Osteocyte (in vitro differentiated cells): ENCODE measurements at places on chromosomes 7 and 10. TPM values are rescaled to one million over a fixed set of nuclear protein-coding genes. Genes with fewer than 3 reads are reported as not detected.

DNA sequence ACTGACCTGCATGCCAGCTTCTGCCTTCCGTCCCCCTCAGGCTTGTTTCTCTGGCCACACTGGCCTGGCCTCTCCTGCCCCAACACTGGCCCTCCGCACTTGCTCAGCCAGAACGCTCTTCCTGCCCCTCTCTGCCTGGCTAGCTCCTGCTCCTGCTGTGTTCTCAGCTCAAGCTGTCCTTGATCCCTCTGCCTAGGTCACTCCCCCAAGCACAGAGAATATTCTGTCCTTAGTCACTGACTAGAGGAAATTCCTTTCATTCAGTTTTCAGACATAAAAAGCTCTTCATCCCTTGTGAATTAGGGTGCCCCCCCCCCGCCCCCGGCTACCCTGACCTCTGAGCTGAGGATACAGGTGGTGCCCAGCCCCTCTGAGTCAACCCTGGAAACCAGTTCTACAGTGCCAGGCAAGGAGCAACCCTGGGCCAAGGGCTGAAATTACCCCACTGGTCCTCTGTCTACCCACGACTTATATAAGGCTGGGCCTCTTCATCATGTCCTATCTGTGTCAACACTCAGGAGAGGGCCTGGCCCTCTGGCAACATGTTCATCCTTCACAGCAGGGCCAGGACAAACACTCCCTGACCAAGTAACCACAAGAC lies 6.6 kb upstream of the SGPL1 start:
- H3K4me1 ChIP-seq: peaks cover 8% of the 10 kb centered on the region
- no peaks in the 10 kb centered on the region for H3K36me3 ChIP-seq
- no peaks in the 10 kb centered on the region for H3K27me3 ChIP-seq
- H3K4me3 ChIP-seq: no peak overlapping the region
- H3K27ac ChIP-seq: no peak overlapping the region

Gene RBP3
- total RNA-seq: not detected in 2 replicates

DNA sequence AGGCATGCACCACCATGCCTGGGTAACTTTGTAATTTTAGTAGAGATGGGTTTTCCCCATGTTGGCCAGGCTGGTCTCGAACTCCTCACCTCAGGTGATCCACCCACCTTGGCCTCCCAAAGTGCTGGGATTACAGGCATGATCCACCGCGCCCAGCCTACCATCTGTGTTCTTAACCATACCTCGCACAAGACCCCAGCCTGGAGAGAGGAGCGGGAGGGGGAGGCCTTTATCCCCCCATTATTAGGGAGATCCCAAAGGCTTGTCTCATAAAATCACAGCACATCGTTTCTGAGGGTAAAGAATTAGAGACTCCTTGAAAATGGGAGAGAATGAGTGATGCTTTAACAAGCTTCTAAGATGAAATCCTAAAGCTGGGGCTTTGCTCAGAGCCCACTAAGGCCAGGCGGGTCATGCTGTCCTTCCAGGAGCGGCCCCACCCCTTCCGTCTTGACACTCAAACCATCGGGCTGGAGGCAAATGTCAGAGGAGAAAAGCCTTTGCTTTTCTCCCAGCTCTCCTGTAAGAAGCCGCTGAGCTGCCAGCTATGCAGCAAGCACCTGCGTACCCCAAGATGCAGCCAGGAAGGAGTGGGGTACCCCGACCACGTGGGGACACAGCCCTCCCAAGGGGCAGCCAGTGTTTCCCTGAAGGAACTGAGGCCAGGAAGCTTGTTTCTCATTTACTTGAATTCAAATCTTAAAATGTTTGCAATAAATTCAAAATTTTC lies 339.7 kb downstream of the PTPRN2 start:
- no peaks in the 10 kb centered on the region for H3K4me1 ChIP-seq
- no peaks in the 10 kb centered on the region for H3K36me3 ChIP-seq
- no peak overlapping the region for H3K4me3 ChIP-seq
- H3K27me3 ChIP-seq: no peaks in the 10 kb centered on the region
- H3K27ac ChIP-seq: no peak overlapping the region

GRCh38 chr7:100865938-100866728 lies 1.1 kb upstream of the TRIP6 start:
- no peak for DNase-seq
- no peaks in the 10 kb centered on the region for H3K27me3 ChIP-seq
- H3K27ac ChIP-seq: peak overlapping the region; percentile 96
- peak overlapping the region; percentile 96 for H3K4me3 ChIP-seq

DNA sequence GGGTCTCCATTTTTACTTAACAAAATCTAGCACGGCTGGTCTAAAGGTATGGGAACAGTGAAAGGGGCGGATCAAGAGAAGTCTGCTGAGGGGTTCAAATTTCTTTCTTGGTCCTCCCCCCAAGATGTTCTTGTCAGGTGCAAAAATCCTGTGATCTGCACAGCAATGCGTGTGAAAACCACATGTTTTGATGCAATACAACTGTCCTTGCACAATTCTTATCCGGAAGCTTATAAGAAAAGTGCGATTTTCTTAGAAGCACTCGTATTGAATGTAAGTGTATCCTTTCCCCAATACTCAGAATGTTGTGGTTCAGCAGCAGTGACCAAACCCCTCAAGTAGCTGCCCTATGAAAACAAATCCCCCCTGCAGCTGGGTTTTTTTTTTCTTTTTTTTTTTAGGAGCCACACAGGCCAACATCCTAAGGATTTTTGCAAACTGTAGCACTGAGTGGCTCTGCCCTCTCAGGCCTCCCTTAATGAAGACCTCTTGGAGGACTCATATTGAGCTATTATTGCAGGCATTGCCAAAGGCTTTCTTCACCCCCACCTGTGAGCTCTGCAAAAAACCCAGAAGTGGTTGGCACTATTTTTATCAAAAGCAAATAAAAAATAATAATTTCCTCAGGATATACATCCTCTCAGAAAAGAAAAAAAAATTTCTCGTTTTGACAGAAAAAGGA lies 151.9 kb upstream of the ITGB1 start:
- no peak for DNase-seq
- no peak overlapping the region for H3K4me3 ChIP-seq
- peaks cover 44% of the 10 kb centered on the region for H3K4me1 ChIP-seq
- no peak overlapping the region for H3K27ac ChIP-seq

DNA sequence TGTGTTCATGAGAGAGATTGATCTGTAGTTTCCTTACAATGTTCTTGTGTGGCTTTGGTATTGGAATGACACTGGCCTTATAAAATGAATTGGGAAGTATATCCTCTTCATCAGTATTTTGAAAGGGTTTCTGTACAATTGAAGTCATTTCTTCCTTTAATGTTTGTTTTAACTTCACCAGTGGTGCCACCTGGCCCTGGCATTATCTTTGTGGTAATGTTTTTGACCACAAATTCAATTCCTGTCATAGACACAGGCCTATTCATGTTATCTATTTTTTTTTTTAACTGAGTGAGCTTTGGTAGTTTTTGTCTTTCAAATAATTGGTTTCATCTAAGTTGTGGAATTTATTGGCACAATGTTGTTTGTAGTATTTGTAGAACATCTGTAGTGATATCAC lies 127.7 kb downstream of the CDK14 start:
- H3K36me3 ChIP-seq: peaks cover 9% of the 10 kb centered on the region
- DNase-seq: no peak
- peaks cover 91% of the 10 kb centered on the region for H3K4me1 ChIP-seq
- H3K27ac ChIP-seq: no peak overlapping the region
- H3K4me3 ChIP-seq: no peak overlapping the region

Gene LRRD1
- 0.39 TPM in 1 of 2 replicates, not detected in the other for total RNA-seq

DNA sequence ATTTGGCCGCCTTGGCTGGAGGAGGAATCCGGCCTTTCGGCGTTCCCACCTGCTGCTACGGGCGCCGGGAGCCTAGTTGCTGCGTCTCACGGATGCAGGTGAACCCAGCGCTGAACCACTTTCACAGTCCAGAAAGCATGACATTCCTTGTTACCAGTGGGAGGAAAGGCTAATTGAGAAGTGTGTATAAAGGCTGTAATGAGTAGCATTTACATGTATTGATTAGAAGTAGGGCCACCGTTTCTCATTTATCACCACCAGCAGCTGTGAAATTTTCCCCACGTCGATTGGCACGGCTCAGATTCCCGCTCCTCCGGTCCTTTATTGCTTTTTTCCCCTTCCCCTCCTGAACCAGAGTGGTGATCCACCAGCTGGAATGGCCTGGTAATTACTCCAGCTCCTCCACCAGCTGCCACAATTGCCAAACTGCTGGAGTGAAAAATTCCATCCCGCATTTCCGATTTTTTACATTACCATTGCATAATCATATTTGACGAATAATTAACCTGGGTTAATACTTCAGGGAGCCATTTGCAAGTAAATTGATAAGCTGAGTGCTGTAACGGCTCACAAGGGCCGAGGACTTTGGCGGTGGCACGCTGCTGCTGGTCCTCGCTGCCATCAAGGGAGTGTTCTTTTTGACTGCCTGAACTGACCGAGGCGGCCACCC lies 153.3 kb downstream of the POU6F2 start:
- no peak for DNase-seq
- no peaks in the 10 kb centered on the region for H3K4me1 ChIP-seq

GRCh38 chr10:97229322-97230015 lies 43.7 kb upstream of the SLIT1 start:
- H3K27me3 ChIP-seq: no peaks in the 10 kb centered on the region
- no peak overlapping the region for H3K4me3 ChIP-seq
- H3K36me3 ChIP-seq: peaks cover 5% of the 10 kb centered on the region

GRCh38 chr7:114109304-114109703 lies 190.5 kb upstream of the PPP1R3A start:
- DNase-seq: no peak
- no peak overlapping the region for H3K4me3 ChIP-seq
- H3K27me3 ChIP-seq: no peaks in the 10 kb centered on the region
- H3K36me3 ChIP-seq: peaks cover 6% of the 10 kb centered on the region
- peaks cover 45% of the 10 kb centered on the region for H3K4me1 ChIP-seq

Gene FKBP6
- total RNA-seq: not detected in 2 replicates

- no peak overlapping the region for H3K27ac ChIP-seq
- peaks cover 3% of the 10 kb centered on the region for H3K4me1 ChIP-seq
- H3K4me3 ChIP-seq: no peak overlapping the region
- no peak for DNase-seq
- H3K27me3 ChIP-seq: peaks cover 33% of the 10 kb centered on the region
Observed at GRCh38 chr7:3156508-3156907, 112.8 kb upstream of the CARD11 start.

- no peaks in the 10 kb centered on the region for H3K36me3 ChIP-seq
- no peak overlapping the region for H3K4me3 ChIP-seq
- H3K27me3 ChIP-seq: no peaks in the 10 kb centered on the region
Observed at GRCh38 chr10:67433276-67433675, 262.7 kb downstream of the CTNNA3 start.

Gene ATOH7
- not detected in 2 replicates for total RNA-seq

- no peak overlapping the region for H3K4me3 ChIP-seq
- no peak for DNase-seq
- H3K4me1 ChIP-seq: peaks cover 1% of the 10 kb centered on the region
- peaks cover 19% of the 10 kb centered on the region for H3K36me3 ChIP-seq
- no peaks in the 10 kb centered on the region for H3K27me3 ChIP-seq
Observed at GRCh38 chr7:112892263-112892662, 102.1 kb upstream of the TMEM168 start.

GRCh38 chr7:18530224-18531179 lies 35.0 kb downstream of the HDAC9 start:
- no peak overlapping the region for H3K27ac ChIP-seq
- no peak overlapping the region for H3K4me3 ChIP-seq
- no peaks in the 10 kb centered on the region for H3K36me3 ChIP-seq
- no peaks in the 10 kb centered on the region for H3K27me3 ChIP-seq
- peaks cover 7% of the 10 kb centered on the region for H3K4me1 ChIP-seq
- DNase-seq: no peak

Gene ZNF365
- total RNA-seq: 0.44 and 1.0 TPM in 2 replicates

- peaks cover 23% of the 10 kb centered on the region for H3K27me3 ChIP-seq
- no peak overlapping the region for H3K27ac ChIP-seq
- H3K4me3 ChIP-seq: no peak overlapping the region
- peak; percentile 56 for DNase-seq
Observed at GRCh38 chr10:44316187-44316921, 68.5 kb downstream of the CXCL12 start.

DNA sequence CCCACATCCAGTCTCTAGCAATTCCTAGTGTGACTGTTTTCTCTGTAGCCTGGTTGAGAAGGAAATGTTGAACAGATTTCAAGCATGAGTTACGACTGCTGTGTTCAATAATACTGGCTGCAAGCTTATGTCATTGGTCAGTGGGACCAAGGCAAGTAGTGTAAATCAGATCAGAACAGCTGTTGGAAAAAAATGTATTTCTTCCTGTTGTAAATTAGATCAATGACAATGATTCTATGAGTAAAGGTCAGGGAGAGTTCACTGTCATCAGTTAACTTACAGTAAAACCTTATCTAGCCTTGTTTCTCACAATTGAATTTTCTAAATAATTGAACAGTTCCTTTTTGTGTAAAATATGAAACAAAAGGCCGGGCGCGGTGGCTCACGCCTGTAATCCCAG lies 6.7 kb downstream of the OTUD1 start:
- no peak overlapping the region for H3K4me3 ChIP-seq
- no peak for DNase-seq
- no peaks in the 10 kb centered on the region for H3K27me3 ChIP-seq
- H3K27ac ChIP-seq: no peak overlapping the region
- peaks cover 15% of the 10 kb centered on the region for H3K36me3 ChIP-seq

Gene FZD8
- total RNA-seq: 28.0 and 28.7 TPM in 2 replicates

Gene KAZALD1
- total RNA-seq: 43.0 and 49.0 TPM in 2 replicates

Gene INSIG1
- total RNA-seq: 16.0 and 21.8 TPM in 2 replicates

Gene PON1
- not detected in 2 replicates for total RNA-seq

DNA sequence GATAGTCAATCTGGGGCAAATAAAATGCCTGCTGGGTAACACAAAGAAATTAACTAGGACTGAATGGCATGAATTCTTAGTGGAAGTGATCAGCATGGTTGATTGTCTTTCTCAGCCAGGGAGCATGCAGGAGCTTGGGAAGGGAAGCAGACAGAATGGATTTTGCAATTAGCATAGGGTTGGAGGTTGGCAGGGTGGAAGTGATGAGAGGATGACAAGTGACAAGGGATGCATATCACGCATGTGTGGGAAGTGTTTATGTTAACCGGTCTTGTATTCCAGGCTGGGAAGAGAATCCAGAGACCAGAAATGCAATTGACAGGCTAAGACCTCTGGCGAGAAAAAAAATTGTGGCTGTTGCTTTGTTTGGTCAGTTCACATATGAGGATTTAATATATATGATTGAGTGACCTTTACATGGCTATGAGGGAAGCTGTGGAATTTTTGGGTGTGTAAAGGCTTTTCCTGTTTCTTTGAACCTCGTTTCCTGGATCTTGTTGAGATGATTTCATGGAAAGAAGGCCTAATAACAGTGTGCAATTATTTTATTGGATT lies 8.3 kb downstream of the MDFIC start:
- peaks cover 23% of the 10 kb centered on the region for H3K4me1 ChIP-seq
- DNase-seq: no peak
- peaks cover 9% of the 10 kb centered on the region for H3K36me3 ChIP-seq
- no peak overlapping the region for H3K4me3 ChIP-seq
- H3K27me3 ChIP-seq: no peaks in the 10 kb centered on the region

GRCh38 chr7:86953653-86954336 lies 105.7 kb downstream of the ELAPOR2 start:
- no peaks in the 10 kb centered on the region for H3K27me3 ChIP-seq
- H3K36me3 ChIP-seq: no peaks in the 10 kb centered on the region
- H3K27ac ChIP-seq: no peak overlapping the region
- H3K4me3 ChIP-seq: no peak overlapping the region
- peaks cover 12% of the 10 kb centered on the region for H3K4me1 ChIP-seq

- no peaks in the 10 kb centered on the region for H3K27me3 ChIP-seq
- peaks cover 40% of the 10 kb centered on the region for H3K4me1 ChIP-seq
- H3K27ac ChIP-seq: peak overlapping the region; percentile 34
- H3K36me3 ChIP-seq: peaks cover 3% of the 10 kb centered on the region
Observed at GRCh38 chr10:122189185-122189584, 81.9 kb upstream of the BTBD16 start.

- DNase-seq: peak; percentile 66
- H3K4me3 ChIP-seq: no peak overlapping the region
- H3K27me3 ChIP-seq: peaks cover 81% of the 10 kb centered on the region
- H3K27ac ChIP-seq: no peak overlapping the region
- H3K36me3 ChIP-seq: no peaks in the 10 kb centered on the region
- no peaks in the 10 kb centered on the region for H3K4me1 ChIP-seq
Observed at GRCh38 chr7:151889406-151890354, 12.8 kb upstream of the PRKAG2 start.
